ENCODE measurements at places on chromosomes 7 and 10. TPM values are rescaled to one million over a fixed set of nuclear protein-coding genes. Genes with fewer than 3 reads are reported as not detected.
A peak's percentile ranks its signal among the peaks of the same experiment; 100 is the strongest.

Gene WNT8B
- total RNA-seq, result not detected

Gene NEUROD6
- total RNA-seq, result not detected

Gene EIF4H
- total RNA-seq, result 205 TPM

Gene PTPRN2
- total RNA-seq, result 0.50 TPM

GRCh38 chr7:14507617-14508016, 394.9 kb downstream of the DGKB start:
- no peak for DNase-seq
- H3K4me1 ChIP-seq, result peaks cover 4% of the 10 kb centered on the region
- peaks cover 4% of the 10 kb centered on the region for H3K36me3 ChIP-seq
- H3K27ac ChIP-seq, result no peak overlapping the region

DNA sequence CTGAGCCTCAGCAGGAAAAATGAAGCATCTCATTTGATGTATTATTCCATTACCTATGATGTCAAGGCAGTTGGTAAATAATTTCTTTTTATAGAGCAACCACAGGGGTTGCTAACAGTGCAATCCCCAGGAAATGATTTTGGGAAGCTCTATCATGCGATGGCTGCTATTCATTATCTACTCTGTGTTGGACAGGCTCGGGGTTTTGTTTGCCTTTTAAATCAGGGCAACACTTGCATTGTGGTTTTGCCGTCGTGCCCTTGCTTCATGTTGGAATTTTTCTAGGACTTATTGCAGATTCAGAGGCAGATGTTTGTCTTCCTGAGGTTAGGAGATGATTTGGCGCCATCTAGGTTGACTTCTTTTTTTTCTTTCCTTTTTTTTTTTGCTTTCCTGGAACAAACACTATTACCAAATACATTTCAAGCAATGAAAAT, 128.4 kb downstream of the BICC1 start:
- no peak for DNase-seq
- no peaks in the 10 kb centered on the region for H3K27me3 ChIP-seq
- peak overlapping the region; percentile 77 for H3K27ac ChIP-seq
- no peaks in the 10 kb centered on the region for H3K36me3 ChIP-seq
- peaks cover 77% of the 10 kb centered on the region for H3K4me1 ChIP-seq

GRCh38 chr10:10829576-10829975, 188.1 kb upstream of the CELF2 start:
- H3K27me3 ChIP-seq, result no peaks in the 10 kb centered on the region
- DNase-seq, result no peak
- peak overlapping the region; percentile 98 for H3K27ac ChIP-seq
- H3K4me1 ChIP-seq, result peaks cover 50% of the 10 kb centered on the region
- no peak overlapping the region for H3K4me3 ChIP-seq
- no peaks in the 10 kb centered on the region for H3K36me3 ChIP-seq

DNA sequence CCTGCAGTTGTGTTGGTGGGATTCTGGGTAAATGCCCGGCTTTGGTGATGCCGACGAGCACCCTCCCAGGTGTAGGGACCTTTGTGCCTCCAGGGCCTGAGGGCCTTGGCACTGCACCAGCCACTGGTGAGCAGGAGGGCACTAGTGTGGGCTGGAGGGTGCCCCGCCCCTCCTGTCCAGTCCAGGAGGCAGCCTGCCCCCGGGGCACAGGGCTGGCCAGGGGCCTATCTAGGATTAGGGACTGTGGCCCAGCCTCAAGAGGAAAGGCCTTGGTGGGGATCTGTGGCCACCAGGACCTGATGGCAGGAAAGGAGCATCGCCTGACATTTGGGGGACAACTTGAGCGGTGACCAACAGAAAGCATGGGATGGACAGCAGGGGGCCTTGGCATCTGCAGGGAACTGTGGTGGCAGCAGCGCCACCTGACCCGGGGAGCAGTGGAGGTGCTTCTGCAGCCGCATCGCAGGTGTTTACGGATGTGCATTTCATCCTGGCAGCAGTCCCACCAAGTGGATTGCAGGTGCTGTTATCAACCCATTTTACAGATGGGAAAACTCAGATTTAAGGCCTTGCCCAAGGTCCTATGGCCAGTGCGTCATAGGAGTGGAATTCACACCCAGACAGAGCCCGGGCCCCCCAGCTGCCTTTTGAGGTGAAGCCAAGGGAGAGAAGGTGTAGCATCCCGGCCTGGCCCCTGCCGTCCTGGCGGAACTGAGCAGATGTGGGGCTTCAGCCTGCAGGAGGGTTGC, 11.1 kb downstream of the ZNF316 start:
- peaks cover 40% of the 10 kb centered on the region for H3K36me3 ChIP-seq
- no peak overlapping the region for H3K4me3 ChIP-seq
- DNase-seq, result no peak
- no peak overlapping the region for H3K27ac ChIP-seq
- H3K27me3 ChIP-seq, result no peaks in the 10 kb centered on the region
- no peaks in the 10 kb centered on the region for H3K4me1 ChIP-seq

DNA sequence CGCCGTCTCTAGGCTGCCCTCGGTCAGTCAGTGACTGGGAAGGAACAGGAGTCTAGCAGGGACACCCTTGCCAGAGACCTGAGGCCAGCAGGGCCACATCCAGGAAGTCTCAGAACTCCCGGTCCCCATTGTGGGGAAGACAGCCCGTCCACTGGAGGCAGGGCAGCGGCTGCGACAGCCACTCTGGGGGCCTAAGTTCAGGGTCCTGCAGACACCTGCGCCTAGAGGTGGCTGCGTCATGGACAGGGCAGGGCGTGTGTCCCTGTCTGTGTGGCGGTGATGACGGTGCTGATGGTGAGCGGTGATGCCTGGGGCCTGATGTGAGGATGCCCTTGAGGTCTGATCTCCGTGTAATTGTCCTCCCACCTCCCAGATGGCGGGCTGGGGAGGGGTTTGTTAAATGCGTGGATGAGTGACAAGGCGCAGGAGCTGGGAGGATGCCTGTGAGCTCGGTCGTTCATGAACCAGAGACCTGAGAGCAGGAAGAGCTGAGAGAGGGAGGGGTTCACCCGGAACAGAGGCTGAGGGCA, 537.9 kb upstream of the FOXK1 start:
- H3K4me1 ChIP-seq, result peaks cover 13% of the 10 kb centered on the region
- H3K4me3 ChIP-seq, result peak overlapping the region; percentile 74
- no peaks in the 10 kb centered on the region for H3K27me3 ChIP-seq
- no peak for DNase-seq
- no peak overlapping the region for H3K27ac ChIP-seq

DNA sequence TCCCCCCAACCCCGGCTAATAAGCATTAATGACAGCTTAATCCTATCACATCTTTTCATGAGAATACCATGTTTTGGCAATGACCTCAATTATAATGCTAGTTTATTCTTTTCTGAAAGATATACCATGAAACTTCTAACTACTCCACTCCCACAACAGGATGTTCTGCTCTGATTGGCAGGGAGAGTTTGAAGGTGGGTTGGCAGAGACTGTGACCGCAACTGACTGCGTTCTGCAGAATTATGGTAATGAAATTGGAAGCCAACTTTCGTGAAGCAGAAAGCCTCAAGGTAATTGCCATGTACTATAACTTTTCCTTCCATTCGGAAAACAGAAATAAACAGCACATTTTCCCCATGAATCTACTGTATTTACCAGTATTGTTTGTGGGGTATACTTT, 288.2 kb upstream of the SEMA3D start:
- no peak overlapping the region for H3K4me3 ChIP-seq
- H3K27me3 ChIP-seq, result no peaks in the 10 kb centered on the region
- H3K4me1 ChIP-seq, result peaks cover 37% of the 10 kb centered on the region
- no peak overlapping the region for H3K27ac ChIP-seq
- DNase-seq, result no peak

- no peak overlapping the region for H3K4me3 ChIP-seq
- H3K27me3 ChIP-seq, result no peaks in the 10 kb centered on the region
- peaks cover 15% of the 10 kb centered on the region for H3K4me1 ChIP-seq
- H3K27ac ChIP-seq, result no peak overlapping the region
- H3K36me3 ChIP-seq, result no peaks in the 10 kb centered on the region
Observed at GRCh38 chr10:63114031-63114814, 18.9 kb upstream of the NRBF2 start.

- no peaks in the 10 kb centered on the region for H3K27me3 ChIP-seq
- peaks cover under 1% of the 10 kb centered on the region for H3K36me3 ChIP-seq
- H3K27ac ChIP-seq, result peak overlapping the region; percentile 95
- peak; percentile 88 for DNase-seq
- peaks cover 27% of the 10 kb centered on the region for H3K4me1 ChIP-seq
- H3K4me3 ChIP-seq, result peak overlapping the region; percentile 87
Observed at GRCh38 chr10:68406111-68406814, 814 bp downstream of the RUFY2 start.
